ENCODE measurements at places on chromosomes 1 and 21.

- no peak for DNase-seq
Observed at GRCh38 chr1:193787061-193787460, 600.6 kb upstream of the B3GALT2 start.

GRCh38 chr1:52238887-52239707 is 97.2 kb downstream of the ZFYVE9 start:
- no peak for DNase-seq

DNA sequence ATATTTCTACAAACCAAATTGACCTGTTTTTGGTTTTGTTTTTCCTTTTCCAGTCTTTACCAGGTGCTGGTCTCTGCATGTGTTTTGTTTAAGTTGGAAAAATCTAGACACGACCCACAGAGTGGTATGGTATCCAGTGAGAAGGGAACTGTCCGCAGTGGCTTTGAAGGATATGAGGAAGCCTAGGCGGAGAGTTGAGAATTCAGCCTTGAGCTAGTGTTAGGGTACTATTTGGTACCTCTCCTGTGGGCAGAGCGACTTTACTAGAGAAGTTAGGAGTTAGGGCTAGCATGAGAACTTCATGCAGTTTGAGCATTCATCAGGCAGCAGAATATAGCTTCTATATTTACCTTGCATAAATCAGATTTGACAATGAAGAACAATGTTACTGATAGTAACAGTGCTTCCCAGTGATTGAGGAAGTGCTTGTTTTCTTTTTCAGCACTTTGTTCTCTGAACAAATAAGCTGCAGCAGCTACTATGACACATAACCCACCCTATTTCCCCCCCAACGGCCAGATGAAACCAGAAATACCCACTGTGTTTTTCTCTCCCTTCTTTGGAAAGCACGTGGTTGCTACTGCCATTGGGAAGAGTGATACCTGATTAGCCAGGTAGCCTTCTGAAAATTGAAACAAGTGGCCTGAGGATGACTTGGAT is 19.0 kb downstream of the MRPS6 start:
- DNase-seq: peak; percentile 31

GRCh38 chr1:66685265-66685664 is 67.0 kb upstream of the DYNLT5 start:
- DNase-seq: no peak

DNA sequence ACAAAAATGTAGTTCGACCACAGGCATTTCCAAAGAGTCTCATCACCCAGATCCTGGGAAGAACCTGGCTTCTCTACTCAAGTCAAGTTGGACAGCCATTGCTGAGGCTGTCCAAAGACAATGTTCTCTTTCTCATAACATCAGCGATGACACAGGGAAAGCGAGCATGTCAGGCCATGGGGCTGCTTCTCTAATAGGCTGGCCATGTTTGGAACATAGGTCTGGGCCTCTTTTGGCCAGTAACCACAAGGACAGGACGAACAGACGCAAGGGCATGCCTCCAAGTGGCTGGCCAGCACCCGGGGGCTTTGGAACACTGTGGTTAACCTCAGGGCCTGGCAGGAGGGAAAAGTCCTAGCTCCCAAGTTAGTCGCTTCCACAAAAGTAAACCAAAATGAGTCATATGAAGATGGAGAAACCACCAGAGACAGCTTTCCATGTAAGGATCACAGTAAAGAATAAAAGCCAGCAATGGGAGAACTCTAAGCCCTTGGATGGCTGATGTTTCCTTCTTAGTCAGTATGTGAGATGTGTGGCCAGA is 80.6 kb upstream of the SLC44A3 start:
- no peak for DNase-seq

DNA sequence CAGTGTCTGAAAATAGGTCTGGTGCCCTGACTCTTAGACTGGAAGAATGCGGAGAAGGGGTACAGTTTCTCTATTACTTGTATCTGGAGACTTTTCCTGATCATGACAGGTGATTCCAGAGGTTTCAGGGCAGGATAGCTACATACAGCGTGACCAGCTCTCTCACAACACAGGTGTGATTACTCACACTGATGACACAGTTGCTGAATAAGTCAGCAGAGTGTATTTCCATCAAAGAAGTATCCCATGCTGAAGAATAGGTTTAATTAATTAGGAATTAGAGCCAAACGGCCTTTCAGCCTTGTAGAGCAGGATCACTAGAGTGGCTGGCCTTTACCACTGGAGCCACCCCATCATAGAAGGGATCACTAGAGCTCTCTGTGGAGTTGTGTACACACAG is 298.6 kb downstream of the LMX1A start:
- no peak for DNase-seq

DNA sequence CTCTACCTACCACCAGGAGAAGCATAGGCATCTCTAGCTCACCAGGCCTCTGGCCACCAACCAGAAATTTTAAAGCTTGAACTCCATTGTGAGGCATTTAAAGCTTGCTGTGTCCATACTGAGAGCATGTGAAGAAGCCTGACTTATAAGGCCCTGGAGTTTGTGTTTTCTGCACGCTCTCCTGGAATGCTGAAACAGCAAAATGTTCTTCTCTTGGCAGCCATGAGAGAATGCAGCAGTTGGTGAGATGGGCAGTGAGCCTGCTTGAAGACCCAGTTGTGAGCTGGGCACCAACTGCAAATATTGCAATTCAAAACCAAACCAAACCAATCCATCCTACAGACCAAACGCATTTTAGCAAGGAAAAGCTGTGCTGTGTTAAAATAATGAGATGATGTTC is 170.0 kb upstream of the IVNS1ABP start:
- DNase-seq: no peak

- no peak for DNase-seq
Observed at GRCh38 chr1:108817811-108818210, 39.1 kb downstream of the AKNAD1 start.

- DNase-seq: no peak
Observed at GRCh38 chr1:239031310-239031709, 355.1 kb upstream of the CHRM3 start.

GRCh38 chr1:234957330-234958065 is 171.1 kb downstream of the TOMM20 start:
- DNase-seq: no peak

- DNase-seq: no peak
Observed at GRCh38 chr1:171188388-171189266, 3.5 kb downstream of the FMO2 start.

Measured in NCI-H1417 treated with DMSO at 0.1 percent for 48 hours (cell line).